ENCODE measurements at places on chromosomes 4 and X.

DNA sequence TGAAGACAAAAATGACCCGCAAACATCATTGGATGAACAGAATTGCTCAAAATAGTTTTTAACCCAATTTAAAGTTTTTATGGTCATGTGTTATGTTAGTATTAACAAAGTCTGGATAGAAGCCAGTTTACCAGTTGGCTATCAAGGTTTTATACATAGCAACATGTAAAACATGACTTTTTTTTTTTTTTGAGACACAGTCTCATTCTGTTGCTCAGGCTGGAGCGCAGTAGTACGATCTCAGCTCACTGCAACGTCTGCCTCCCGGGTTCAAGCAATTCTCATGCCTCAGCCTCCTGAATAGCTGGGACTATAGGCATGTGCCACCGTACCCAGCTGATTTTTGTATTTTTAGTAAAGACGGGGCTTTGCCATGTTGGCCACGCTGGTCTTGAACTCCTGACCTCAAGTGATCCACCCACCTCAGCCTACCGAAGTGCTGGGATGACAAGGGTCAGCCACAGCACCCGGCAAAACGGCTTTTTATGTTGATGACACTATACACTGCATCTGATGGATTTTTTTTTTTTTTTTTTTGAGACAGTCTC lies 3.4 kb downstream of the SAT1 start:
- DNase-seq: no peak

DNA sequence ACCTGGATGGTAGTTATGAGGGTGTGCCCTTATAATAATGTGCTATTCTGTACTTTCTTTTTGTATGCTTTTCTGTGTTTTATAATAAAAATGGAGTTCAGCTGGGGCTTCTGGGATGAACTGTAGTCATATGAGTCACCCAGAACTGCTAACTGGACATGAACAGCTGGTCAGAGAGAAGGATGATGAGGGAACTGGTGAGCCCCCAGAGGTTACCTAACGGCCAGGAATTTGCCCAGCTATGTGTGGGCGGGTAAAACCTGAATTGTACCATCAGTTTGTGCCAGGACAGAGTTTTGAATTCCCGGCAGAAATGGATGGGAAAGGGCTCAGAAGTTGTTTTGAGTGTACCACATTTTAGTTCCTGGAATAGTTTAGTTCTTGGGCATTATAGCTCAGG lies 138.0 kb upstream of the USP9X start:
- no peak for DNase-seq

DNA sequence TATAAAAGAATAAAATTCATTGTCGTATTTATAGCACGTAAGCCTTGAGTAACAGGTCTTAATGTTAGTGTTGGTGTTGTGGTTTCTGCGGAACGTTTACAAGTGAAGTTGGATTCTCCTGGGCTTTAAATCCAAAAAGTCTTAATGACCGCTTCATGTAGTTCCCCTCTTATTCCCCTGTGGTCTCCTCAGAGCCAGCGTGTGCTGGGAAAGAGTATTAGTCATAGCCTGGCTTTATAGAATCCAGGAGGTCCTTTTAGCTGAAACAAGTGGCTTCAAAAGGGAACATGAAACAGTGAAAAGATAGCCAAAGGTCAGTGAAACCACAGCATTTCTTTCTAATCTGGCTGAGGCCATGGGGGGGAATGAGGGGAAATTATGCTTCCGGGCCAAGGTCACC lies 79.1 kb downstream of the CLCN4 start:
- no peak for DNase-seq

DNA sequence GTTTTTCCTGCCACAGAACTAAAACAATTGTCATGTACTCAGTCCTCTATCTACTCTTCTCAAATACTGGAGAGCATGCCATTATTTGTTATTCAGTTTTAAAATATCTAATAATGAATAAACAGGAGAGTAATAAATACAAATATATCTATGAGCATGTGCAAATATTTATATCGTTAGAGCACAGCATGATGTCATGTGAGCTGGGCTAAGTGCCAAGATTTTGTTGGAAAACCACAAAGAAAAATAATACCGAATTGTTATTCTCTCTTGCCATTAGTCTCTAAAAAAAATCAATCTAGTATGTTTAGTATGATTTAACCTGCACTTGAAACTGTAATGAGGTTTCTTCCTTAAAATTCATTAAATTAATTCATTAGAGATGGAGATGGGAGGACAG lies 97.3 kb downstream of the DDX60 start:
- DNase-seq: no peak

DNA sequence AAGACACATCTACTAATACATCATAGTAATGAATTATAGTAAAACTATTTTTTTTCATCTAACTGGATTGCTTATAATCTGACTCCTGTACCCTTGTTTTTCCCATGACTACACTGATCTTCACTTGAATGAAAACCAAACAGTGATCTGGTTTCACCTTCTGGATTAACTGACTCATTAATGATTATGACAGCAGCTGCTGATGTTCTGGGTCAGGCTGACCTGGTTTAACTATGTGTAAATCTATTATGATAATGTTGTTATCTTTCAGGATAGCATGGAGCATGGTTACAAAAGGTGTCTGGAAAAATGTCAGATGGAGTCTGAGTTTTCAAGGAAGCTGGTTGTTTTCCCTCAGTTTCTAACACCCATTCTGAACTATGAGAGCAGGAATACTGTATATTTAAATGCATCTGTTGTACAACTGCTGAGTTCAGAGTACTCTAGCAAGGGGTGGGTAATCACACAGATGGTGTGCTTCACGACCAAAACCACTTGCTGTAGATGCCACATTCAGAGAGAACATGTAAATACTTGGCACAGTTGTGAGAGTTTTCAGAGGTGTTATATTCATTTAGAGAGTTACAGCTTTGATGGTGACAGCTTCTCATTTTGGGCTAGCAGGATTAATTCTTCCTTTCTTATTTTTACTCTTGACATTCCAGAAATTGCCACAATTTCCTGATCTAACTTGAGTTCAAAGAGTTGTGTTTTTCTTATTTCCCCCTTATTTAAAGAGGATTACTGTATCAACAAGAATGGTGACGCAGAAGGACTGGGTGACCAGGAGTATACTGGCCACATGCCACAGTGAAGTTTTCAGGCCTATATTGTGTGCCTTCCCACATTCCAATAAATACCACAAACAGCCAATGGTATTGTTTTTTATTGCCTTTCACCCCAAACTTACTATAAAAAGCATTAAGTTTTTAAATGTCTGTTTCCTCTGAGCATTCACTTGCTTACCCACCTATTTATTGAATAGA lies 249.7 kb upstream of the TET2 start:
- DNase-seq: no peak

GRCh38 chrX:97167333-97167732 lies 283.6 kb downstream of the RPA4 start:
- no peak for DNase-seq

GRCh38 chrX:48784726-48785125 lies 1.7 kb upstream of the GATA1 start:
- DNase-seq: no peak

GRCh38 chrX:29082558-29082957 lies 495.3 kb downstream of the IL1RAPL1 start:
- DNase-seq: no peak

DNA sequence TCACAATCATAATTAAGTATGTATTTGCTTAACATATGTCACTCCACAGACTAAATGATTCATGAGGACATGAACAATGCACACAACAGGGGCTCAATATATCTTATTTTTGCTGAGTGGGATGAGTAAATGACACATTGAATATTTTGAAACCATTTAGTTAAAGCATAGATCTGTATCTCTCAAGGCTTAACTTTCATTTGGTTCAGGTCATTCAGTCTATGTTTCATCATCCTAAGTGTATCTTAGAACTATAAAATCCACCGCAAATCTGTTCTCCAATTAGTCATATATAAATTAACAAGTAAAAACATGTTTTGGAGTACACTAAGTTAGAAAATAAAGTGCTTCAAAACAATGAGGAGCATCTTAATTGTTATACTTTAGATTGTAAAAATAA lies 45.8 kb downstream of the AREG start:
- no peak for DNase-seq

- DNase-seq: no peak
Observed at GRCh38 chrX:43882294-43882681, at the start of gene MAOB. Gene MAOB, minus strand, starts transcription at chrX:43882450. Its CDS starts 151 bp downstream, at chrX:43882299.

DNA sequence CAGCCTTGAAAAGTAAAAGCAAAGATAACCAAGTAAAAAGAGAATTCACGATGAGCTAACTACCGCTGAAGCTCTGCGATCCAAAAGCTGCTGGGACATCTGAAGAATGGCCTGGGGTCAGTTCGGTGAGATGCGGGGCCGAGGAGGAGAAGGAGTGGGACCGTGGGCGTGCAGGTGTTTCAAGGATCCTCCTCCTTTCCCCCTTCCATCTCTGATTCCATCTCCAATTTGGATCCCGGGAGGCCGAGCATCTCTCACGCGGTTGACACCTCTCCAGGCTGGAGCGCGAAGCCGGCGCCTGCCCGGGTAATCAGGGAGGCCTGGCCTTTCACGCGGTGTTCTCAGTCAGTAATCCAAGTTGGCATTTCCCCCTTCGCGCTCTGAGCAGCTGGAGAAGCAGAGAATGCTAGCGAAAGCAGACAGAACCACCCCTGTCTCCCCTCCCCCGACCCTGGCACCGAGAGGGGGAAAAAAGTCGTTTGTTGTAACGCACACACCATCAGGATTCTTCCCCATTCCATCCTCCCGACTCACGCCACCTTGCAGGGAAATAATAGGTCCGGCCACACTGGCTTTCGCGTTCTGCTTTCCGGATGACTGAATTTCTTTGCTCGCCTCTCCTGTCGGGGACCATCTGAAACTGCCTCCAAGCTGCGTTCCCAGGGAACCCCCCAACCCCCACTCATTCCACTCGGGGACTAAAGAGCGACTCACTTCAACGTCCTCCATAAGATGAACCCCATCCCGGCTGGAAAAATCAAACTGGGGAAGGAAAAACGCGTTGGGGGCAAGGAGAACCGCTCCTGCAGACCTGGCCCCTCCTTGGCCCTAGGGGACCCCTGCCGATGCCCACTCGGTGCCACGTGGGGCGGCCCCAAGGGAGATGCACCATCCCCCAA lies 6.5 kb downstream of the NEUROG2 start:
- no peak for DNase-seq

DNA sequence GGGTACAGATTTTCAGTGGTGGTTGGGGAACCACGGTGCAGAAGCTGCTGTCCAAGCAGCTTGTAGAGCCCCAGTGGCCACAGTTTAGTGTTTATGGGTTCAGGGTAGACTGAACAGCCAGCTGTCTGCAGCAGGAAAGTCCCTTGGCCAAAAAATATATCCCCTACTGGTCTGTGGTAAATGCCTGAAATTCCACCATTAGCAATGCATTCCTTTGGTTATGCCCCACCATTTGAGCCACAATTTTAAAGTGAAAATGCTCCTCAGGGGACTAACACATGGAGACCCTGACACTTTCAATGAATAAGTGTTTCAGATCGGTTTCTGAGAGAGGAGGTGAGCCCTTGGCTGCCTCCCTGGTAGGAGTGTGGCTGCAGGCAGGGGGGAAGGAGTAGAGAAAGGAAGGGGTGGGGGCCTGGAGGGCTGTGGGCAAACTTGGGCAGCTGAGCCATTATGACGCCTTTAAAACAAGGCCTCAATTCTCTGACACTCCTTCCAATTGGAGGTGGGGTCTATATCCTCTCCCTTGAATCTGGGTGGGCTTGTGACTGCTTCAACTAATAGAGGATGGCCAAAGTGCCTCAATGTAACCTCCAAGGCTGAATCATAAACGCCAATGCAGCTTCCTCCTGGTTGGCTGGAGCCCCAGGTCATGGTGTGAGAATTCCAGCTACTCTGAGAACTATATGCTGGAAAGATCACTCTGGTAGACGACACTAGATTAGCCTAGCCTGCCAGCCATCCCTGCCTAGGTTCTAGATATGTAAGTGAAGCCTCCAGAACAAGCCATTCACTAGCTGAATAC lies 75.8 kb upstream of the ATP6AP2 start:
- DNase-seq: no peak

DNA sequence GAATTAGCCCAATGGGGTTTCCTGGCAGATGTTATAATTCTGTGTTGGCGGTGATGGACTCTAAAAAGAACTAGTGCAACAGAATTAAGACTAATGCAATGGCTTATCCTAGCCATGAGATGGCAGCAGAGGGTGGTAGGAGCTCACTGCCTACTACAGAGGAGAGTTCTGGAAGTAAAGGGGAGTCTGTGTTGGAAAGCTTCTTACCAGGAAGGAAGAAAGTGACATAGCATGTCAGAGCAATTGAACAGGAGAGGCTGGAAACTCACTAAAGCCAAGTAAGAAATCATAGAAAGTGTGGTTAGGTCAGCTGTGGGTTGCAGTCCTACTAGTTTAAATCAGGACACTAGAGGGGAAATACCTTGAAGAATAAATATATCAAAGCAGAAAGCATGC lies 6.3 kb upstream of the TRPC5OS start:
- DNase-seq: no peak

DNA sequence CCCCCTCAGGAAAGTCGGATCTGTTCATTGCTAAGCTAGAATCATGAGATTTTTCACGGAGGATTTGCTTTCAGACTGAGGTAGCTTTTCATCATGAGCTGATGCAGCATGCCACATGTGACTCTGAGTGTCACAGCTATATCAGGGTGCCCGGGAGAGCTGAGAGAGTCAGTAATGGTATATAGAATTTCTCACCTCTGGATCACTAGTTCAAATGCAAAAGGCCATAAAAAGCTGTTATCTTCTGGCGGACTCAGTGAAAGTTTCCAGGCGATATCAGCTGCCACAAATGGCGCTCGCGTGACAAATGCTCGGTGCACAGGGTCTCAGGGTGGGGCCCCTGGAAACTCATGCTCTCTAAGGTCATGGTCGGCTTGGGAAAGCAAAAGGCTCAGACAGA lies 150.1 kb downstream of the DHX15 start:
- no peak for DNase-seq

DNA sequence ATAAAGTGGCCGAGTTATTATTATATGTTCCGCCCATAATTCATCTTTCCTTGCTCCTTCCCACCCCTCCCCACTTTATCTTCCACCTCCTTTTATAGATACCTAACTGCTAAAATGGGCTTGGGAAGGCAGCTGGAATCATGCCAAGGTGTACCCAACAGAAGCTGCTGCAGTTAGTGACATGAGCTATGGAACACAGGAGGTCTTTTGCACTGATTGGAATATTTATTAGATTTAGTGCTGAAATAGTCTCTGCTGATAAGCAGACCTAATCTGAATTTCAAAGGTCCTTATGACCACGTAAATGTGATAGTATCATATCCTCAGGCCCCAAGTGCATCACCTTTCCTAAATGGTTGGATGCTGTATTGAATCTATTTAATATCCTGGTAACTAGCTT lies 64.9 kb downstream of the HMGB2 start:
- DNase-seq: no peak

Measured in cortex of kidney (tissue), 1 donor.